ENCODE measurements at places on chromosomes 11 and 22. TPM values are rescaled to one million over a fixed set of nuclear protein-coding genes. Genes with fewer than 3 reads are reported as not detected.

CCND1 gene
- total RNA-seq: 748 TPM

MPZL3 gene
- total RNA-seq: 0.36 TPM

OR1S2 gene
- total RNA-seq: not detected

SLC22A8 gene
- total RNA-seq: not detected

IGSF22 gene
- not detected for total RNA-seq

OR5T1 gene
- not detected for total RNA-seq

NRIP3 gene
- total RNA-seq: 43.6 TPM

DNAJB7 gene
- not detected for total RNA-seq

RASL10A gene
- not detected for total RNA-seq

PGM2L1 gene
- total RNA-seq: 2.8 TPM

KCNE3 gene
- 0.18 TPM for total RNA-seq

ZP1 gene
- 0.28 TPM for total RNA-seq

CTSW gene
- total RNA-seq: 0.18 TPM

HYLS1 gene
- total RNA-seq: 11.7 TPM

ALX4 gene
- not detected for total RNA-seq

GSTP1 gene
- 947 TPM for total RNA-seq

RBM14 gene
- 12.2 TPM for total RNA-seq

TBX10 gene
- total RNA-seq: not detected

SLC37A2 gene
- total RNA-seq: 0.72 TPM

PGA3 gene
- total RNA-seq: not detected

MUC6 gene
- total RNA-seq: not detected

CSF2RB gene
- not detected for total RNA-seq

PITPNM1 gene
- 4.7 TPM for total RNA-seq

SLC22A25 gene
- total RNA-seq: not detected

FOSL1 gene
- total RNA-seq: 17.2 TPM

OR52I2 gene
- total RNA-seq: not detected

IL17REL gene
- not detected for total RNA-seq

Measured in IMR-90 (cell line).